ENCODE measurements at places on chromosomes 1 and 21.
A peak's percentile ranks its signal among the peaks of the same experiment; 100 is the strongest.

DNA sequence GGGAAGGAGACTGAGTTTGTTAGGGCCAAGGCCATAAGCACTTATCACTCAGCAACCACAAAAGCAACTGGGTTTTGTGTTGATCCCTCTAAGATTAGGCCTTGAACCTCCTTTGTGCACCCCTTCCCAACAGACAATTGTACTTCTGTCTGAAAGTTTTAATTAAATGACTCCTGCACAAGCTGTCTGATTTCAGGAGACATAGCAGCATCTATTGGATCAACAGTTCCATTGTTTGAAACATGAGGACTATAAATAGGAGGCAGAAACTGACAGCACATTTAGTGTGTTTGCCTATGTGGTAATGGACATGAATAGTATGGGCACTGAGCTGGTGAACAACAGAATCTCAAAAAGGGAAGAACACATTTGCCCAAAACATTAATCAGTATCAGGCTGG, 167.3 kb upstream of the KCNJ6 start:
- no peak for DNase-seq

DNA sequence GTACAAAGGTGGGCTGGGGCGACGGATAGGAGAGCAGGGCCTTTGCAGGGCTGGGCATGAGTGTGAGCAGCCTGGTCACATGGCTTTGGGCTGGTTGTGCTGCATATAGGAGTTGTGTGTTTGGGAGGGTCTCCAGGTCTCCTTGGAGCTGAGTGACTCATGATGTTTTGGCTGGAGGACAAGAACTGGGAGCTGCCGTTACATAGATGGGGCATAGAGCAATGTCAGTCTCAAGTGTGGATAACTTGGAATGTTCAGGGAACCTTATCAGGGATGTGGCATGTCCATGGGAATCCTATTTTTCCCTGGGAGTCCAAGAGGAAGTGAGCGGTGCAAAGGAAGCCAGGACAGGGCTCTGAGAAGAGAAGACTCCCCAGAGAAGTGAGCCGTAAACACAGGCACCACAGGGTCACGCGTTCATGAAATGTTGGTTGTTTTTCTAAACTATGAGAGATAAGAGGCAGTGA, 136.4 kb upstream of the KCNE2 start:
- DNase-seq, result no peak

DNA sequence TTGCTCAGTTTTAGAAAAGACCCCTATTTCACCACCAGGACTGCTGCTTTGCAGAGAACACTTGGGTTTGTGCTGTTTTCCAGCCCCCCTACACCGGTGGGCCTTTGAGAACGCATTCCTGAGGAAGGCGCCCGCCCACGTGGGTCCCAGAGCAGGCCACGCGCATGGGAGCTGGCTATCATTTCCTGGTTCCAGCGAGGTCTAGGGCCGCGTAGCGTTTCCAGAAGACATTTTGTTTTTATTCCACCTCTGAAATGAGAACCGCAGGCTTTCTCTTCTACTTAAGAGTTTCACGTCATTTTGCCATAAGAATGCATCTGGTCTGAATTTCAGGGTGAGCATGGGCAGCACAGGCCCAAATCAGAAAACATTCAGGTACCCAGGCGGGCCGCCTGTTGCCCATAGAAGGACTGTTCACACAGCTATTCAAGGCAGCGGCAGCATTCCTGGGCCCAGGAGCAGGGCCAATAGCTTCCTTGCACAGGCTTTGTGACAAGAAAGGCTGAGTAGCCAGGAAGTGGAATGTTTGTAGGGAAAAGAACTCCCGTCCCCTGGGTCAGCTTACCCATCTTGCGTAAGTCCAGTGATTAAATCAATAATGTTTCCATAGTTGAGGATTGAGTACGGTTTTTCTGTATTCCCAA, 1.4 kb upstream of the KLHL21 start:
- DNase-seq, result peak; percentile 69

DNA sequence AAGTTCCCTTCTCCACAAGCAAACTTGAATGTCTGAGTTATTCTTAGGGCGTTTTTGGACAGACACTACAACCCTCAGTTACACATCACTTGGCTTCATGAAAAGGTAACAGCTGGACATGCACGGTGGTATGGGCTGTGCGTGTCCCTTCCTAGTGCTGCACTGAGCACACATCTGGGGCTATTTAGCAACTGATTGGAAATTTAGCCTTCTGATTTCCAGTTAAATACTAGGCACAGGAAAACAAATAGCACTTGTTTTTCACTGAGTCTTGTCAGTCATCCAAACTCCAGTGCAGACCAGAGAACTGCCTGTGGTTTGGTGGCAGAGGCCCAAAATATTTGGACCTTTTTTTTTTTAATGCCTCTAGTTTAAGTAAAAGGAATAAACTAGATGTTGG, 134.7 kb downstream of the TGFBR3 start:
- peak; percentile 53 for DNase-seq

- no peak for DNase-seq
Measured at GRCh38 chr1:179080866-179081686, 794 bp upstream of the TOR3A start.

DNA sequence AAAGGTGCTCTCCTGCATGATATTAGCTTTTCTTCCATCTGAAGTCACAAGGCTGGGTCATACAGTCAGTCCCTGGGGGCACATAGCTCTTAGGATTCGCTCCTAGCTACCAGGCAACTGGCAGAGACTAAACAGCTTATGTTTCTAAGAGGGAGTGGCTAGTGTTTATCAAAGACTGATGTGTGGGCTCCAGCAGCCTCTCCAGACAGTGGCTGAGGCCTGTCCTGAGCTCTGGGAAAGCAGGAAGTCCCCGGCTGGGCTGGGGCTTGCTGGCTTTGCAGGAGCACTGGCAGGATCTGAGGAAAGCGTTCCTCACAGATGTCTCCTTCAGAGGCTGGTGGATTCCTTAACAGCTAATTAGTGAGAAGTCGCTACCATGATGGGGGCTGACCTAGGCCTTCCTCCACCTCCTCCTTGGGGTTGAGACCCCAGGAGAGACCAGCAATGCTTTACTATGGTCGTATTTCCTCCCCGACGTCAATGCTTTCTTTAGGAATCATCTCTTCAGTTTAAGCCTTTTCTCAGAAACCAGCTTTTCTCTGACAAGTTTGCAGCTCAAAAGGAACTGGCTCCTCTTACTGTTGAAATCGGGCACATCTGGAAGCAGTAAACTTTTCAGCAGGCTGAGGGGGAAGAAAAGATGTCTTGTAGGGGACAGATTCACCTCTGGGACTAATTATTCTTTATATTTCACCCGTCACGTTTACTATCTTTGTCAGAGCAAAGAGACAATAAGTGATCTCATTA, 33.5 kb upstream of the HHAT start:
- DNase-seq, result no peak

DNA sequence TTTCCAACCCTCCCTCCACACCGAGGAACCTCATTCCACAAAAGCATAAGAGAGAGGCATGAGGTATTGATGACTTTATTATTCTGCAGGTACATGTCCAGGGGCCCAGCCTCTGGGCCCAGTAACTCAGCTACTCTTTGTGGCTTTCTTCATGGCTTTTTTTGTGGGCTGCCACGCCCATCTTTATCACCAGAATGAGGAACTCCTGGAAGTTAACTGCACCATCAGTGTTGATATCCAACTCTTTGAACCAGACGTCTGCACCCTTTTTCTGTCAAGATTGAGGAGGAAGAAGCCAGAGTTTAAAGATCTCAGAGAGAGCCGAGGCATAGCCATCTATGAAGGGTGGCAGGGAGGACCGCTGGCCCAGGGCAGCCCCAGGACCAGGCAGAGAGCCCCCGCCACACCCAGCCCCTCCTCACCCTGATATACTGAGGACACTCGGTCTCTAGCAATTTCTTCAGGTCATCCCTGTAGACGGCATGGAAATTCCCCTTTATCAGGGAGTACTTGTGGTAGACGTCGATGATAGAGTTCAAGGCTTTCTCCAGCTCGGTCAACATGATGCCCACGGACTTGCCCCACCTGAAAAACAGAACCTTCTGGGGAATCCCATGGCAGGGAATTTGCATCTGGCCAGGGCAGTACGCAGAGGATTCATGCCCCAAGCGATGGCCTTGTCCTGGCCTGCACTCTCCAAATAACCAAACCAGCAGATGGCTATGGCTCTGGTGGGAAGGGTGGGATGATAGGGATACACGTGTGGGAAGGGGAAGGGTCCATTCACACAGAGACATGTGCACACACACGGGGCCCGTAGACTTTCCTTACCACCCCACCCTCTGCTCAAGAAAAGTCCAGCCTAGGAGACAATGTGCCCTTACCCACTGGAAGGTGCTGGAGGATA, 647 bp downstream of the S100A8 start:
- DNase-seq, result no peak

DNA sequence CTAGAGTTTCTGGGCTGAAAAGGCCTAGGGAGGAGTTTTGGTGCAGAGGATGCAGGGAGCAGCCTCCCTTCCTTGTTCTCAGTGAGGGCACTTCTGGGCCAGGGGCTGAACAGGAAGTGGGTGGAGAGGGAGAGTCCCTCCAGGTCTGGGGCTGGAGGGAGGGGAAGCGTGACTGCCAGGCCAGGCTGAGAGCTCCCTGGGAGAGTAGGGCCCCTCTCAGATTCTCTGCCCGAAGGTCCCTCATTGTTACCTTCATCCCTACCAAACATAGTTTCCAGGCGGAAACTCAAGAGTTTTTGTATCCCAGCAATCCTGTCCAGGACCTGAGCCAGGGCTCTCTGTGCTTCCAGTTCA, 36.8 kb downstream of the CITED4 start:
- DNase-seq, result no peak

DNA sequence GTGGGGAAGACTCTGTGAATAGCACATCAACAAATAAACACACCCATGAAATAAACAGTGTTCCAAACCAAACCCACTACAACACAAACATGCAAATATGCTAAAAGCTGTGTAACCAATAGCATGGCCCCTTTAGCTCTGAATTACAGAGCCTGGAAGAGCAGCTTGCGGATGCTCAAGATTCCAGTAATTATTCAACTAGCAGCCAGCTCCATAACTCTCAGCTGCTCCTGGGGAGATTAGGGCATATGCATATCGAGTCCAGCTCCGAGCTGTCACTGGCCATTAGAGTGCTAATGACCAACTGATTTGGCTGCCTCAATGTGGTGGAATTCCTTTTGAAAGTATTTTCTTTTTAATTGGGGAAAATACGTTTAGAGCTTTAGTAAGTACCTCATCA, 207.1 kb downstream of the HHAT start:
- DNase-seq, result no peak

DNA sequence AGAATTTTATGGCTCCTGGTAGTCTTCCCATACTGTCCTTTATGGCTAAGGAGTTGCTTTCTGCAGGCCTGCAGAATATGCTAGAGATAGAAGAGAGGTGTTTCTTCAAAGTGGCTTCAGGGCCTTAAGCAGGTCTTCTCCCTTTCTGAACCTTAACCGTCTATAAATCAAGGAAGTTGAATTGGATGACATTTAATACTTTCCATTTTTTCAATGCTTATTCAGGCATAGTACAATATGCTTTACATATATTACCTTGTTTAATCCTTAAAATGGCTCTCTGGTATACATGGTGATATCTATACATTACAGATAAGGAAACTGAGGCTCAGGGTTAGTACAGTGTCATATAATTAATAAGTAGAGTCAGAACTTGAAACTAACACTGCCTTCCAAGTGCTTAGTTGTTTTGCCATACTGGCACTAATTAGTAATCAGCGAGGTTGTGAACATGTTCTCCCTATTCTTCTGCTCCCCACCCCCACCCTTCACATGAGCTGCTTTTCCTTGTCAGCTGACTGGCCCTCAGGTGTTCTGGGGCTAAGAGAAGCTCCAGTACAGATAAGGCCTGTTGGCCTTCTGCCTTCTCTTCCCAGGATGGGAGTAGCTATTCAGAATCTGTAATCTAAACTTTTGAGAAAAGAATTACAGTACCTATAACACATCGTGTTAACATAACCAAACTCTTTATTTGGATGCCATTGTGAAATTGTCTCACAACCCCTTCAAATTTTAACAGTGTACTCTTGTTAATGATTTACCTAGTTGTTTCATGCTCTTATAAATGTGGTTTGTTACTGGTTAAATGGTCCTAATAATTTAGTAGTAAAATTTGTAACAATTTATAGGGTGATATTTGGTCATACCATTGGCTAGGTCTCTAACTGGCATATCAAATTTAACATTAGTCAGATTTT, 13.6 kb downstream of the NFYC start:
- DNase-seq, result no peak

GRCh38 chr1:53999920-54000319, 18.1 kb downstream of the LDLRAD1 start:
- no peak for DNase-seq

GRCh38 chr1:151196292-151196800, 2.0 kb upstream of the PIP5K1A start:
- DNase-seq, result peak; percentile 86

- no peak for DNase-seq
Measured at GRCh38 chr1:111052246-111052645, 87.6 kb downstream of the DRAM2 start.

- DNase-seq, result no peak
Measured at GRCh38 chr1:237227476-237227875, 185.5 kb downstream of the RYR2 start.

GRCh38 chr21:40433538-40433937, 413.4 kb downstream of the DSCAM start:
- no peak for DNase-seq

- no peak for DNase-seq
Measured at GRCh38 chr1:17030206-17030605, 18.5 kb upstream of the ATP13A2 start.

DNA sequence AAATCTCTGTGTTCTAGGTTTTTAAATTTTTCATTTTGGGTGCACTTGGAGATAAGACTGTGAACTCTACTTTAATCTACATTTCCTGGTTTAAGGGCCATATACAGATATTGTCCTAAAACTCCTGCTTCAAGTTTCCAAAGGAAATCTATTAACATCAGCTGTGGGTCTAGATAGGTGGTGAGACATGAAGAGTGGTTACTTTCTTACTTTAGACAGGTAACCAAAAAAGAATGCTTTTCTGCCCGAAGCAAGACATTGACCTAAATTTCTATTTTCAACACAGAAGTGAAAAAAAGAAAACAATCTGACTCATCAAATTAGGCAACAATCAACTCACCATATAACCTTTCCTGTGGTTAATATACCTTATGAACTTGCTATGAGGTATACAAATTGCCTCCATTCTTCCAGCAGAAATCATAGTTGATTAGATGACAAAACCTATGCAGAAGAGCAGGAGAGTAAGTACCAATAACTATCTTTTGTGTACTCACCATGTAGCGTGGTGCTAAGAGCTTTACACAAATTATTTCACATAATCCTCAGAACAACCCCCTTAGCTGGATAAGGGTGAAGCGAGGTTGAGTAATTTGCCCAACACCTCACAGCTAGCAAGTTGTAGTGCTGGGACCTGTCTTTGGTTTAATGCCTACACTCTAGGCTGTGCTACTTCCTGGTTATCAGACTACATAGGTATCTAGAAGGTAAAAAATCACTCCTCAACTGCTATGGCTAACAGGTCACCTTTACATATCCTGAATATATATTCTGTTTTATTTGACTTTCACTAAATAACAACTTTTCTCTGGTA, 23.4 kb upstream of the PTPN14 start:
- DNase-seq, result no peak

- DNase-seq, result no peak
Measured at GRCh38 chr1:200311256-200311655, 98.6 kb downstream of the ZNF281 start.

GRCh38 chr1:162993846-162994245, 75.3 kb upstream of the RGS4 start:
- no peak for DNase-seq

- DNase-seq, result no peak
Measured at GRCh38 chr1:3352952-3353331, 101.5 kb upstream of the ARHGEF16 start.

- peak; percentile 73 for DNase-seq
Measured at GRCh38 chr1:6269720-6270400, 9.0 kb upstream of the GPR153 start.

GRCh38 chr1:155553349-155553748, 9.3 kb downstream of the ASH1L start:
- DNase-seq, result no peak
